ENCODE measurements at places on chromosomes 5 and 9.
A peak's percentile ranks its signal among the peaks of the same experiment; 100 is the strongest.

- DNase-seq, result no peak
These were observed 167.7 kb upstream of the DMAC1 start for GRCh38 chr9:7967093-7967827.

- peak; percentile 69 for DNase-seq
These were observed 4.0 kb downstream of the PAPPA start for GRCh38 chr9:116157436-116158138.

GRCh38 chr9:113511047-113511521 is 47.6 kb downstream of the RGS3 start:
- no peak for DNase-seq

GRCh38 chr9:98254228-98255060 is 1.0 kb downstream of the TBC1D2 start:
- no peak for DNase-seq

DNA sequence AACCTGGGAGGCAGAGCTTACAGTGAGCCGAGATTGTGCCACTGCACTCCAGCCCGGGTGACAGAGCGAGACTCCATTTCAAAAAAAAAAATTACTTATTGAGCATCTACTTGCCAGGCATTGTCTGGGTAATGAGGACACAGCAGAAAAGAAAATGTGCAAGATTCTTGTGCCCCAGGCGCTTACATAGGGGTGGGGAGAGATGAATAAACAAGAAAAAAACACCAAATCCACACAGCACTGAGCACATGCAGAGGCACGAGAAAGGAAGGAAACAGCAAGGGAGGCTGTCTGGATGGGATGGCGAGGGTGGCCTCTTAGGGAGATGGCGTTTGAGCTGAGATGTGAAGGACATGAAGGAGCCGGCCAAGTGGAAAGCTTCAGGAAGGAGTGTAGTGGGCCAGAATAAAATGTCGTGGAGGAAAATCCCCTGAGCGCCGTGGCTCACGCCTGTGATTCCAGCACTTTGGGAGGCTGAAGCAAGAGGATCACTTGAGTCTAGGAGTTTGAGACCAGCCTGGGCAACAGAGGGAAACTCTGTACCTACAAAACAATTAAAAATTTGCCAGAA is 13.9 kb downstream of the DYNC2I2 start:
- DNase-seq, result peak; percentile 24

- DNase-seq, result no peak
These were observed 5.5 kb downstream of the FOXB2 start for GRCh38 chr9:77024776-77025545.

GRCh38 chr9:131963072-131964030 is 116.3 kb downstream of the MED27 start:
- no peak for DNase-seq
